ENCODE measurements at places on chromosomes 16 and 17.

DNA sequence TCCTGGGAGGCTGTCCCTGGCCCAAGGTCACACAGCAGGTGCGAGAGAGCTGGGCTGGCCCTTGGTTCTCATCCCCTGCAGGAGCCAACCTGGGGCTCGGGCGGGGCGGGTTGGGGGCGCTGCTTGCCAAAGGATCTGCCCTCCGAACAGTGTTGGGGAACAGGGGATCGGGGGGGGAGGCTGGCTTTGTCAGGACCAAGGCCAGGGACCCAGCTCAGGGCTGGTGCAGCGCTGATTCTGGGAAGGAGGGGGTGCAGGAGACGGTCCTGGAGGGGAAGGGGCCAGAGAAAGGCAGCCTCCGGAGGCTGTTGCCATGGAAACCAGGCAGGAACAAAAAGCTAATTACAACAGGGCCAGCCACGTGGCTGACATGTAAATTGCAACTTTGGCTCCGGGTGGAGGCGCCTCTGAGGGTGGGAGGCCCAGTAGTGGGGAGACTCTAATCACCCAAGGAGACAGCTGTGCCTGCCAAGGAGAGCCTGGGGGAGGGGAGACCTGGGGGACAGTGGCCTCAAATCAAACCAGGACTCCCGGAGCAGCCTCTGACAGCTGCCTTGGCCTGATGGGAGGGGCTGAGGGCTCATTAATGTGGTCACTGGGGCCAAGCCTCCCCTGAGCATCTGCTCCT, 1.3 kb downstream of the TUBB3 start:
- no peak for DNase-seq

- DNase-seq = no peak
These were observed 11.8 kb downstream of the ALDH3A2 start for GRCh38 chr17:19660219-19660870.

- DNase-seq = no peak
These were observed 9.8 kb downstream of the SLC12A3 start for GRCh38 chr16:56874800-56875199.

GRCh38 chr17:332558-333322, 19.9 kb downstream of the RPH3AL start:
- no peak for DNase-seq

DNA sequence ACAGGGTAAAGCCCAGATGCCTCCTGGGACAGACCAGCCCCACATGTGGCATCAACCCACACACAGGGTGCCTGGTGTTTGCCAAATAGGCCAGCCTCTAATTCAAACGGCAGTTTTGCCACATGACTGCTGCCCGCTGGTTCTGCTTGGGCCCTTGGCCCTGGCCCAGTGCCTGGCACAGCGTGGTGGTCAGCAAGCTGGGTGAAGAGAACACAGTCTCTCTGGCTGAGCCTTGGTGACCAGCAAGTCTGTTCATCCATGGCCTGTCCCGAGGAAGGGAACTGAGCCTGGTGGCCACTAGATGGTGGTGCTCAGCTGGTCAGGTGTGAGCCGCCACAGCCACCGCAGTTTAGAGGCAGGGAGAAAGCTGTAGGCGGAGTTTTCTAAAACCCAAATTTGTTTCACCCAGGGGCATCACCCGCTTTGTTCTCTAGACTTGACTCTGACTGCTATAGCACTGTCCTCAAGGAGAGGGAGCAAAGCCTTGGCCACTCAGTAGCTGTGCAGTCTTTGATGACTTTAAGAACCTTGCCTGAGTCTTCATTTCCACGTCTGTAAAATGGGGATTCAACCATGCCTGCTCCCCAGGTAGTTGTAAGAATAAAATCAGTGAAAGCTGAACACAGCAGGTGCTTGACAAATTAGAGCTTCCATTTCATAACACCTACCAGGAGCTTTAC, 4.7 kb upstream of the GFAP start:
- peak; percentile 49 for DNase-seq

Data from CD4-positive, alpha-beta T cell (primary cell).